ENCODE measurements at places on chromosomes 13 and 19.

- no peak for DNase-seq
Measured at GRCh38 chr13:28744656-28745055, 25.9 kb upstream of the SLC46A3 start.

GRCh38 chr13:32986552-32986951, 29.7 kb upstream of the KL start:
- DNase-seq = no peak

GRCh38 chr19:48186541-48186991, 16.1 kb downstream of the ZSWIM9 start:
- peak; percentile 74 for DNase-seq

GRCh38 chr19:51485960-51486660, 7.8 kb downstream of the CEACAM18 start:
- DNase-seq = no peak

- no peak for DNase-seq
Measured at GRCh38 chr13:91031508-91031907, 316.0 kb upstream of the MIR17HG start.

DNA sequence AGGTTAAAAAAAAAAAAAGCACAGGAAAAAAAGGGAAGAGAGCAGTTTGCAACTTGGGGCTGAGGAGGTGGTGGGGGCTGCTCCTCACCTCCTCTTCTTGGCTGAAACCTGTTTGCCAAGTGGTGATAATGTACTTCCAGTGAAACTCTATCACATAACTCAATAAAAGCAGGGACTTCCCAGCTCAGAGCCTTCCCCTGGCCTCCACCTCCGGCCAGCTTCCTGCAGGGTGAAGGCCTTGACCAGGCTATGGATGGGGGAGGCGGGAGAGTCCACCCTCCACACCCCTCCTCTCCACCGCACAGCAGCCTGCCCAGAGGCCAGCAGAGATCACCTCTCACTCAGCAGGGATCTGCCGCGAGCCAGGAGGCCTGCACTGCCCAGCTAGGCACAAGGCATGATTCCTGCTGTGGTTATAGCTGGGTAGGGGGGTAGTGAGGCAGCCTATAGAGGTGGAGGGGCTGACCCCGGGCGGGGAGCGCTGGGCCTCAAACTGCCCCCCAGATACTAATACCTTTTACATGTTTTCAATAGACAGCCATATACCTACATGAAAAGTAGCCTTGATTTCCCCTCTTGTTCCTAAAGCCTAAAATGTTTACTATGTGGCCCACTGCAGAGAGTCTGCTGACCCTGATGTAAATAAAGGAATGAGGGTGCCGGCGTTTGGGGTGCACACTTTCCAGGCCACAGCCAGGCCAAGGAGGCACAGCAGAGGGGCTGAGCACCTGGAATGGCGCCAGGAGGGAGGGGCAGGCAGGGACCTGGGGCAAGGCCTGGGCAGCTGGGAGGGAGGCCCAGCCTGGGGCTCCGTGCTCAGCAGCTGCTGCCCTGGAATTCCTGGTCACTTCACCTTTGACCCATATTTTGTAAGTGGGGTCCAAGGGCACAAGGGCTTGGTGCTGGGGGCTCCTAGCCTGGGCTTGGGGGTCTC, 10.3 kb downstream of the ZNF787 start:
- DNase-seq = peak; percentile 39

- DNase-seq = no peak
Measured at GRCh38 chr13:48233889-48234488, 983 bp downstream of the ITM2B start.

GRCh38 chr13:50360637-50361036, 345.4 kb downstream of the KCNRG start:
- no peak for DNase-seq

DNA sequence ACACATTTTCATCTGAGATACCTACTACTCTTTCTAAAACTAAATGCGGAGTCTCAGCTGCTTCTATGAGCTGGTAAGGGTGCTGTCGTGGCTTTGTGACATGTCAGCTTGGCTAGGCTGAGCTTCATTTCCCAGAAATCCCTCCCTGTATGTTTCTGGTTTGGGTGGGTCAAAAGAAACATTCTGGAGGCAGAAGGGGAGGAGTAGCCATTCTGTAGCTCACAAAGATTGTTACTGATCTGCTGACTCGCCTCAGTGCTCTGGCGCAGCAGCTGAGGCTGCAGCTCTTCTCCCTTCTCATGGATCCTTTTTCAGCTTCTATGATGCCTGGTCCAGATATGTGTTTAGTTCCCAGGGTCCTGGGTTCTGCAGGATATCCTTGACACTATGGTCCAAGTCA, 114.7 kb downstream of the RAP2A start:
- DNase-seq = no peak

GRCh38 chr13:49412749-49413148, 31.1 kb downstream of the CAB39L start:
- no peak for DNase-seq
